Uterus (tissue), 4 donors: ENCODE measurements at places on chromosomes 5 and 9. TPM values are rescaled to one million over a fixed set of nuclear protein-coding genes. Genes with fewer than 3 reads are reported as not detected.

Gene FREM1
- total RNA-seq, result 92.6 TPM

Gene CEL
- total RNA-seq, result 1.4 TPM

GRCh38 chr5:21844960-21845359 is 1008.2 kb downstream of the CDH12 start:
- no peak overlapping the region for H3K27ac ChIP-seq
- no peaks in the 10 kb centered on the region for H3K4me1 ChIP-seq
- DNase-seq, result no peak
- H3K27me3 ChIP-seq, result no peaks in the 10 kb centered on the region
- H3K4me3 ChIP-seq, result no peak overlapping the region

Gene DMRTA1
- 0.76 TPM for total RNA-seq

DNA sequence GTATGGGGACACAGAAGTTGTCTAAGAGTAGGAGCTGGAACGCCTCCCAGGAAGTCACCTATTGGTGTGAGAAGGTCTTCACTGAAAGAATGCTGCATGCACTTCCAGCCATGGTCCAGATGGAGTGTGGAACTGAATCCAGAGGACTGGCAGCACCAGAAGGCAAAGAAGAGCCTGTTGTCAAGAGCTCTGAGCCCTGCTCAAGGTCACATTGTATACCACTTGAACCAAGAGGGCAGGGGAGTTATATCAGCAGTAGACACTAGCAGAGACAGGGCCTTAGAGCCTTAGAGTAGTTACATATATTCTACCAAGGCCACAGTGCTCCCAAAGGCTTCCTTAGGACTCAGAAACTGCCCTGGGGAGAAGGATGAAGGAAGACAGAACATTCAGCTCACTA is 130.8 kb upstream of the POC5 start:
- no peak for DNase-seq
- no peak overlapping the region for H3K4me3 ChIP-seq
- H3K36me3 ChIP-seq, result no peaks in the 10 kb centered on the region
- no peak overlapping the region for H3K27ac ChIP-seq
- no peaks in the 10 kb centered on the region for H3K27me3 ChIP-seq

- no peaks in the 10 kb centered on the region for H3K4me1 ChIP-seq
- H3K36me3 ChIP-seq, result no peaks in the 10 kb centered on the region
- no peak for DNase-seq
- no peak overlapping the region for H3K4me3 ChIP-seq
Observed at GRCh38 chr9:5582835-5583195, 46.1 kb upstream of the RIC1 start.

DNA sequence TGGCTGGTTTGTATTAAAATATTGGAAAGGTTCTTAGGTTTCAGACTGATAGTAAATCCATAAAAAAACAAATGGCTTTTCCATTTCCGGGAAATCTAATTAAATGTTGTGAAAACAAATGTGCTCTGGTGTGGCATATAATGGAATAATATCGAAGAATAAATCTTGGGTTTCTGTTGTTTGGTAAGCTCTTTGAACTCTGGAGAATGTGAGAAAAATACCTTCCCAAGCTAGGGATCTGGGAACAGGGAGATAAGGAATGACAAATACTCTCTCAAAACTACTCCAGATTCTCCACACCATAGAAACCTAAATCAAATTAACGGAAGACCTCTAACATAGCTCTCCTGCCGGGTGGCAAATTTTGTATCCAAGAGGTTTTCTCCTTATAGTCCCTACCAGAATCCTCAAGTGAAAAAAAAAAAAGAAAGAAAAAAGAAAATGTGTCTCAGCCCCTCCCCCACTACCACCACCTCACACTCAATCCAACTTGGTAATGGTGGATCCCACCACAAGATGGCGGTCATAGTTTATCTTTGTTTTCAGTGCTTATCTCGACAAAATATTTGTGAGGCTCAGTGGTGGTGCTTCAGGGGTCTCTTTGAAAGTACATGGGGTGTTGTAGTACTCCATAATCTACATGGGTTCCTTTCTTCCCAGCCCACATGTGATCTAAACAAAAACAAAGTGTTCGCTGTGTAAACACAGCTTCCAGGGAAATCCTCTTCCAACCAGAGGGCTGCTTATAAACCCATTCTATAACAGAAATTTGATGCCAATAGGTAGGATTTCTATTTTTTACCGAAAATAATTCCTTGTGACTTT is 54.5 kb upstream of the FST start:
- no peaks in the 10 kb centered on the region for H3K36me3 ChIP-seq
- no peak overlapping the region for H3K27ac ChIP-seq
- H3K4me3 ChIP-seq, result no peak overlapping the region
- no peaks in the 10 kb centered on the region for H3K4me1 ChIP-seq

GRCh38 chr9:133612816-133613215 is 3.6 kb upstream of the FAM163B start:
- no peaks in the 10 kb centered on the region for H3K36me3 ChIP-seq
- DNase-seq, result no peak
- H3K4me3 ChIP-seq, result no peak overlapping the region
- H3K27ac ChIP-seq, result no peak overlapping the region

DNA sequence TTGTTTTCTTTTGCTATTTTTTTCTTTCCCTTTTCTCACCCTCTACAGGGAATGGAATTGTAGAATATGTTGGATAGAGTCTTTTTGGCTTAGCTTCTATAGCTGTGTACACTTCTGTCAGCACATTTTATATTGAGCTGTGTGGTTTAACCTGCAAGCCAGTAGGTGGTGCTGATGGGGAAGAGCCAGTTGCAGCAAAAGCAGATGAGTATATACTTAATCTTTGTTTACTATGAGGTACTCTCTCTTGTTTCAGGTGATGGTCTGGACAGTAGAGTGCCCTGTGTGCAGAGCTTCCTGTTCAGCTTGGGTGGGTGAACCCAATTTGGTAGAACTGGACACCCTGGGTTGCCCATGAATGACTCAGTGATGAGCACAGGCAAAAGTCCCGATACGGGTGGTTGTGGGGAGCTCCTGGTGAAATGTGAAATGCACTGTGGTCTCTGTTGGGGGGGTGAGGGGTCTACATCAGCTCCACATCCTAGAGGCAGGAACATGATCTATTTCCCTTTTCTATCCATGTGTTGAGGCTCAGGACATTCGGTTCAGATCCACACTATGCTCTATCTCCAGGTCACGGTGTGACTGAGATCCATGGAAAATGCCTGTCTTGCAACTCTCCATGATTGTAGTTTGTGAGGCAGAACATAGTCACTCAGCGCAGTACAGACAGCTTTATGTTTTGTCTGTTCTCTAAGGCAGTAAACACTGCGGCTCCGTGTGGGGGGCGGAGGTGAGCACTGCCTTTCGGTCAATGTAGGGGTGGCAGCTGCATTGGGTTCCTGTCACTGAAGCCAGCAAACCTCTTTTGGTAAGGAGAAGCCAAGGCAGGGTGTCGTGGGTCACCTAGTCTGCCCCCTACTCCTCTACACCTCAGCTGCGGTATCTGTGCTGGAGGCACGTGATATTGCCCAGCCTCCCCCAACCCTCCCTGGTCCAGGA is 353.2 kb downstream of the PRR16 start:
- no peaks in the 10 kb centered on the region for H3K4me1 ChIP-seq
- DNase-seq, result no peak
- no peak overlapping the region for H3K27ac ChIP-seq
- no peak overlapping the region for H3K4me3 ChIP-seq
- no peaks in the 10 kb centered on the region for H3K36me3 ChIP-seq

Gene SPATA31A3
- total RNA-seq, result not detected

DNA sequence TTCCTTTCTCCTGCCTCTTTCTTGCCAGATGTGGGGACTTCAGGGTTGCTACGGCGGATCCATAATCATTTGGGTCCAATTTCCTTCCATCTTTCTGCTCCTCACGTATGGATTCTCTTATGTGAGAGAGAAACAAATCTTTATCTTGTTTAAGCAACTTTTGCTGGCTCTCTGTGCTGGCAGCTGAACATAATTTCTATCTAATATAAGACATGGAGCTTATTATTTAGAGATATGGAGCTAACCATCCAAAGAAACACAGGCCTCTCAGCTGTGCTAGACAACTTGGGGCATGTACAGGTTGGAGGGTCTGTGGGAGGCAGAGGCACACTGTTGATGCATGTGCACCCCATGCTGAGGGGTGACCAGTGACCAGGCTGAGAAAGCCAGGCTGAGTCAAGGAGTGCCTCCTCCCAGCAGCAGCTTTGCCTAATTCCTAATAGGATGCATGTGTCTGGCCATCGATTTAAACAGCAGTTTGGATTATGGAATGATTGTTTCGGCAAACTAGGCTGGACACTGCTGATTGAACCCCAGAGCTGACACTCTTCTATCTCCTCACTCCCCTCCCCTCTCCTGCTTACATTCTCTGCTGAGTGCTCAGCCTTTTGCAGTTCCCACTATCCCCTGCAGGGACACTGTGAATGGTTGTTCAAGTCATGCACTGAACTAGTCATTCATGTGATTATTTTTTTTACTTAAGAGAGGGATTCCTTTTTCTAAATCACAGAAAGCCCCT is 195.8 kb downstream of the ERCC6L2 start:
- no peaks in the 10 kb centered on the region for H3K4me1 ChIP-seq
- no peak overlapping the region for H3K27ac ChIP-seq
- no peaks in the 10 kb centered on the region for H3K36me3 ChIP-seq

Gene PCDHGA4
- total RNA-seq, result 16.1 TPM

GRCh38 chr9:128296340-128297220 is 20.5 kb downstream of the SWI5 start:
- no peak overlapping the region for H3K27ac ChIP-seq
- no peak overlapping the region for H3K4me3 ChIP-seq
- H3K36me3 ChIP-seq, result no peaks in the 10 kb centered on the region
- DNase-seq, result no peak
- H3K4me1 ChIP-seq, result no peaks in the 10 kb centered on the region

Gene UBE2D2
- total RNA-seq, result 82.9 TPM

DNA sequence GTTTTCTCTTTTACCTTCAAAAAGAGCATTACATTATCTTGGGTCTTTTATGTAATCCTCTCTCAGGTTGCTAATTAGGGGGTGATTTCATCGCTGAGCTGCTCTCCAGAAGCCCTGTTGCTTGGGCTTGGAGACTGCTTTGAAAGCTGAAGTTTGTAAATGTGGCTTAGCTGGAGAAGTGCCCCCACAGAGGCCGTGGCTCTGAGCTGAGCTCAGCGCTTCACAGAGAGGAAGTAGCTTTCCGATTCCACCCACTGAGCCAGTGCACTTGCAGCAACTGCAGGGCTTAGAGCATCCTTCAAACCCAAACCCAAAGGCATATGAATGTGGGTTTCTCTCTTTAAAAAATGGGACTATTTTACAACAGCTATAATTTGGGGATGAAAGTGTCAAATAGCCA is 13.7 kb upstream of the NXNL2 start:
- no peaks in the 10 kb centered on the region for H3K4me1 ChIP-seq
- H3K4me3 ChIP-seq, result no peak overlapping the region
- no peaks in the 10 kb centered on the region for H3K27me3 ChIP-seq
- no peak for DNase-seq
- H3K36me3 ChIP-seq, result no peaks in the 10 kb centered on the region

GRCh38 chr5:180970336-180970735 is 18.3 kb upstream of the BTNL3 start:
- DNase-seq, result no peak
- H3K27me3 ChIP-seq, result no peaks in the 10 kb centered on the region
- no peak overlapping the region for H3K4me3 ChIP-seq
- H3K27ac ChIP-seq, result no peak overlapping the region
- H3K4me1 ChIP-seq, result no peaks in the 10 kb centered on the region

Gene CAMK4
- total RNA-seq, result 33.9 TPM

Gene C5orf52
- not detected for total RNA-seq

DNA sequence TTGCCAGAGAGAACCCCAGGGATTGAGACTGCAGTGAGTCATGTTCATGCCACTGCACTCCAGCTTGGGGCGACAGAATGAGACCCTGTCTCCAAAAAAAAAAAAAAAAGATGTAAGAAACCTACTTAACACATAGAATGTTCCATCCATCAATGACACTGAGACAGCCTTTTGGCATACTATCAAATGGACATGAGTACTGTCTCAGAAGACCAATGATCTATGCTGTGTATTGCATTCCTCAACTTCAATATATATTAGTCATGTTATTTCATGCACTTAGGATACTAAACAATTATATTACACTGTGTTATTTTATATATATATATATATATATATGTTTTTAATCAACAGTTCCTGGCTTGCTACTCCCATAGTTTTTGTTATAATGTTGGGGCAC is 57.1 kb upstream of the ANKH start:
- DNase-seq, result no peak
- no peaks in the 10 kb centered on the region for H3K27me3 ChIP-seq
- no peaks in the 10 kb centered on the region for H3K4me1 ChIP-seq
- no peak overlapping the region for H3K27ac ChIP-seq

GRCh38 chr9:120742951-120743416 is 28.7 kb upstream of the MEGF9 start:
- DNase-seq, result no peak
- H3K27me3 ChIP-seq, result no peaks in the 10 kb centered on the region
- H3K4me3 ChIP-seq, result no peak overlapping the region
- no peaks in the 10 kb centered on the region for H3K36me3 ChIP-seq
- H3K4me1 ChIP-seq, result no peaks in the 10 kb centered on the region
- H3K27ac ChIP-seq, result no peak overlapping the region

DNA sequence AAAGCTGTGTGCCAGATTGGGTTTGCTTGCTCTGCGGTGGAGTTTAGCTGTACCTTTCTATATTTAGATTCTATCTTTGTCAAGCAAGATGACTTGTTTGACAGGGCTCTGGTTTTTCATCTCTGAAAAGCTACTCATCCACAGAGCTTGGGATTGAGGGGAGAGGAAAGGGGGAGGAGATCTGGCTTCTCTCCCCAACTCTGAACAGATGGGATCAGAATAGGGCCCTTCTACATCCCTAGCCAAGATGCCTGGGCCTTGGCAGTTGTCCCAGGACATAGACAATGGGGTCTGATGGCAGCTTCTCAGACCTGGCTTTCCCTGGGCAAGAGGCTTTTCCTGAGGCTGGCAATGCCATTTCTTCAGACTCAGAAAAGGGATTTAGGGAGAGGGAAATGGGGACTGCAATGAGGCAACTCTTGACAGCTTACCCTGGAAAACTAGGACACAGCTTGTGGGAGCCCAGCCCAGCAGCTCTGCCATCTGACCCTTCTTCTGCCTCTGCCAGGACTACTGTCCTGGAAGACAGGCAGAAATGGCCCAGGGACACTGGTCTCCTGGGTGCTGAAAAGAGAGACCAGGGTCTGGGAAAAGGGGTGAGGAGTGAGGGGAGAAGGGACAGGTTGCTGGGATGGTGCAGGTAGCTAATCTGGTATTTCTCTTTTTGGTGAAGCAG is 50.2 kb upstream of the ASTN2 start:
- no peak overlapping the region for H3K27ac ChIP-seq
- H3K27me3 ChIP-seq, result no peaks in the 10 kb centered on the region
- H3K36me3 ChIP-seq, result no peaks in the 10 kb centered on the region
- DNase-seq, result no peak
- no peak overlapping the region for H3K4me3 ChIP-seq

Gene ENHO
- total RNA-seq, result not detected

Gene ZFP37
- total RNA-seq, result 7.7 TPM

DNA sequence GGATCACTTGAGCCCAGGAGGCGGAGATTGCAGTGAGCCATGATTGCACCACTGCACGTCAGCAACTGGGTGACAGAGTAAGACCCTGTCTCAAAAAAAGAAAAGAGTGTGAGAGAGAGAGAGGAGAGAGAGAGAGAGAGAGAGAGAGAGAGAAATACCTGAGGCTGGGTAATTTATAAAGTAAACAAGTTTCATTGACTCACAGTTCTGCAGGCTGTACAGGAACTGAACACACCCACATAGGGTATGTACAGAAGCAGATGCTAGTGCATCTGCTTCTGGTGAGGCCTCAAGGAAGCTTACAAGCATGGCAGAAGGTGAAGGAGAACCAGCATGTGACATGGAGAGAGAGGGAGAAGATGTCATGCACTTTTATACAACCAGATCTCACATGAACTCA is 46.4 kb upstream of the CHD1 start:
- no peaks in the 10 kb centered on the region for H3K4me1 ChIP-seq
- no peaks in the 10 kb centered on the region for H3K36me3 ChIP-seq
- no peak for DNase-seq
- H3K27ac ChIP-seq, result no peak overlapping the region
- no peaks in the 10 kb centered on the region for H3K27me3 ChIP-seq
- H3K4me3 ChIP-seq, result no peak overlapping the region
